ENCODE measurements at places on chromosomes 6 and 20.

- DNase-seq: no peak
These were observed 8.9 kb upstream of the LKAAEAR1 start for GRCh38 chr20:64093013-64093503.

DNA sequence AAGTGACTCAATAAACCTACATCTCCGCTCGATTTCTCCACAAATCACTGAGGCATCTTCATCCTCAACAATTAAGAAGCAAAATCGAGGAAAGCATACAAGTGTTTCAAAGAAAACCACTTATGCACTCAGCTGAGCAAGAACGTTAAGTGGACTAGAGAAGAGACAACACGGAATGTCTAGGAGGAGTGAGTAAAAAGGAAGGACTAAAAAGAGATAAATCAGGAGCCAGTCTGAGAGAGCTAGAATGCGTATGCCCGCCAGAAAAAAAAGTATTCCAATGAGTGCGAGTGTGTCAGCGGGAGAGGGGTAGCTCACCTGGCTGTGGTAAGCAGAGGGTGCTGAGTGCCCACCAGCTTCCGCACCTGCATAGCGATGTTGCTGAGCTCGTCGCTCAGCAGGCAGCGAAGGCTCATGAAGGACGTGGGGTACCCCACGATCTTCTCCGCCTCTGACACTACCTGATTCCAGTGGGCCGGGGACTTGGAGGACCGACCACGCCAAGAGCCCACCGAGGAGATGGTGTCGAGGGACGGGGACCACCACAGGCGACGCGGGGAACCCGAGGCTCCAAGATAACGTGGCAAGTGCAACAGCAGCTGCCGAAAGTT, 587 bp downstream of the PDSS2 start:
- DNase-seq: peak; percentile 4

GRCh38 chr6:152093711-152094110, 286.2 kb downstream of the ESR1 start:
- DNase-seq: no peak

DNA sequence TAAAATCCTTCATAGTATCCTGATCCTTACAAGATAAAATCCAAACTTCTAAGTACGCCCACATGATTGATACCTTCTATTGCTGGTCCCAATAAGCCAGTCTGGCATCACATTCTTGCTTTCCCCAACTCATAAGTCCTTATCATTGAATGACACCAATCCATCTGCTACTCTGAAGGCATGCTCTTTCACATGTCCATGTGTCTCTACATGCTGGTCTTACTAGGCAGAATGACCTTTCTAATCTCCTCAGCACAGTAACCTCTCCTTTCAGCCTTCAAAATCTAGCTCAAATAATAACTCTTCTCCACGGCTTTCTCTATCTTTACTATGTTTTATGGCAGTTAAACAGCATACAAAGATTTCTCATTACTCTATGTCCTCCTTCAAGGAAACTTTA, 71.1 kb downstream of the ASCC3 start:
- no peak for DNase-seq

DNA sequence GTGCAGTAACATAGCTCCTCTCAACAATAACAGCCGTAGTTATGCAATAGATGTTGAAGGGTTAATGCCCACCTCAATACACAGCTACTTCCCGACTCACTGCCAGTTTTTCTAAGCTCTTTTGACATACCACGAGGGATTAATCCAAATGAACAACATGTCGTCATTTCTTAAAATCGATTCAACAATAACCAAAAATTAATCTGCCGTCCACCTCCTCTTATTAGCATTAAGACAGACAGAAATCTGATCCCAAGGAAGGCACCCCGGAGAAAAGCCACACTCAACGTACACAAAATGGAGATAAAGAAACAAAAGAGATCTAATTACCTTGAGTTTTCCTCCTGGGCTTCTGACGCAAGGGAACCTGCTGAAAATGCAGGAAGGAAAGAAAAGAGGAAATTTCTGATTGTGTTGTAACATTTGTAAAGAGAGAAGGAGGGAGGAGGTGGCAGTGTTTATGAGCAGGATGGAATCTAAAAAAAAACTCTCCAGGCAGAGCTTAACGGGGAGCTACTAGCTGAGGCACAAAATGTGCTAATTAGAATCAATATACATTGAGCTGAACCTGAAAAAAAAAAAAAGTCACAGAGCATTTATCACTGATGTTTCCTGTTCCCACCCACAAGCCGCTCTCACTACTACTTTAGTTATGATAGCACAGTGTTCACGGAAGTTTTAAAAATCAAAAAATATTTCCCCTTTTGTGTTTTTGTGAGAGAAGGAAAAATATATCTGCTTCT, 109.3 kb downstream of the IPCEF1 start:
- DNase-seq: no peak

DNA sequence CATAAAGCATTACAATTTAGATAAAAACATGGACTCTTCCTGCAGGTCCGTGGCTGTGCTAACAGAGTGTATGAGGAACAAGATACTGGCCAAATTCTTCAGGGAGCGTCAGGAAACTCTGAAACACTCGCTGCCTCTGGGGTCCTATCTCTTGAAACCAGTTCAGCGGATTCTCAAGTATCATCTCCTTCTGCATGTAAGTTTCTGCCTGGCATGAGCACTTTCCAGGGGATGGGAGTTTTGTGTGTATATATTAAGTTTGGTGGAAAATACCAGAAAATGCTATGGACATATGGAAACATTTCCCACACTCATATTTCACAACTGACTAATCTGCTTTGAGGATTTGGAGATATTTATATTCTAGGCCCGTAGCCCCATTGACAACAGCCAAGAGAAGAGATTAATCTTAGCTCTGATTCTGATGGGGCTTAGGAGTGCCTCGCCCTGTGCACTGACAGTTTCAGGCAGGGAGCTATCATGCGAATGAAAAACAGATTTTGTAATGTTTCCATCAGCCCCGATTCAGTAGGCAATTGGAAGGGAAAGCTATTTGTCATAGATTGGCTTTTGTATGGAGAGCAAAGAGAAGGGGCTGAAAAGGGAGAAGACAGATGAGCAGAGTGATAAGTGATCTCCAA, 64.7 kb upstream of the MTHFD1L start:
- no peak for DNase-seq

GRCh38 chr6:131013495-131013894, 49.5 kb downstream of the EPB41L2 start:
- DNase-seq: no peak

DNA sequence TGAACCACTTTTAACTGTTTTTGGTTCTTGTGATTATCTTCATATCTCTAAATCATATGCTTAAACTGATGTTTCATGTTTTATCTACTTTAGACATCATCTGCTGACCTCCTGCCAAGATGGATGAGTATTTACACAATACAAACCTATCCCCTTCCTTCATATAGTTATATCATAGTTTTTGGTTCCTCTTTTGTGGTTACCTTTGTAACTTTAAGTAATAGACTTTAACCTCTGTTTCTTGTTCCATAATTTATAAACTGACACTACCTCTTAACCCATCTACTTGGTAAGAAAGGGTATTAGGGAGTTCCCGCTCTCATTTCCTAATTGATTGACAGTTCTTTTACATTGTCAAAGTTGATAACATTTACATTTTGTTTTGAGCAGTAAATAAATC, 11.9 kb downstream of the PCMT1 start:
- no peak for DNase-seq

DNA sequence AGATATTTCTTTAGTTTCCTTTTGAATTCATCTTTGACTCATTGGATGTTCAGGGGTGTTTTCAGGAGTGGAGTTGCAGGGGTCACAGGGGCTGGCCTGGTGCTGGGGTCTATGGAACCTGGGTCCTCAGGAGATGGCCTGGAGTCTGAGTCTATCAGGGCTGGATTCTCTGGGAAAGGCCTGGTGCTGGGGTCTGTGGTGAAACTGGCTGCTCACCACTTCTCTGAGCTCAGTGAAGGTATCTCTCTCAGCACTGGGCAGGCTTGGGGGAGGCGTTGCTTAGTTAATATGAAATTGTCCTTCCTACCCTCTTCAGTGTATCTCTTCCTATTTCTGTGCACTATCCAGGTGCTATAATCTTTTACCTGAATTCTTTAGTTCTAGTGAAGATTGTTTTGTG, 83.1 kb upstream of the SLC24A3 start:
- no peak for DNase-seq

DNA sequence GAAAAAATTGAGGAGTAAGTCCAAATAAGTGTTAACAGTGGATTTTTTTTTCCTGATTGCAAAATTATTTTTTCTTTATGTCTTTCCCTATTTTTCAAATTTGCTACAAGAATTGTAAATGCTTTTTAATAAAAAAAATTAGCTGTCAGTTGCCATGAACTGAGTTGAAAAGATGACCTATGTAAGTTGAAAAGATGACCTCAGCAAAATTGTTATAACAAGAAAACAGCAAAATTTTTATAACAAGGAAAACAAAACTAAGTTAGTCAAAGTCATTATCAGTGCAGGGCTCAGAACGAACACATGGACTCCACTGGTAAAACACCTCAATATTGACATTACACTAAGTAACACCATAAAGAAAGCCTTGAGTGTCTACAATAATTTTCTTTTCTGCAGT, 207.0 kb upstream of the HDDC2 start:
- no peak for DNase-seq

DNA sequence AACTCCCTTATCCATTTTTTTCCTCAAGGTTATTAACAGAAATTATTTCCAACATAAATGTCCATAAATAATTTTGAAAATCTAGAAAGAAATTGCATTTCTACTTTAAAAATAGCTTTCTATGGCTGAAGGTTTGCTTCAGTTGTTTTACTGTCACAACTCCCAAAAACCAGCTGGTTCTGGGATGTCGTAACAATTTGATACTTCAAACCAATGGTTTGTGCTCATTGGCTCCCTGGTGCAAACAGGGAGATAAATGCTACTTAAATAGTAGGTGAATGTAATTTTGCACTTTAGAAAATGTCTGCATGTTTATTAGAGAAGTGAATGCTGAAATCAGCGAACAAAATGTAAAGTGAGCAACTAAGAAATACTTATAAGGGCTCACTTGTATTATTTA, 31.1 kb downstream of the LAMA2 start:
- no peak for DNase-seq

GRCh38 chr20:22904905-22905304, 130.2 kb upstream of the SSTR4 start:
- no peak for DNase-seq

DNA sequence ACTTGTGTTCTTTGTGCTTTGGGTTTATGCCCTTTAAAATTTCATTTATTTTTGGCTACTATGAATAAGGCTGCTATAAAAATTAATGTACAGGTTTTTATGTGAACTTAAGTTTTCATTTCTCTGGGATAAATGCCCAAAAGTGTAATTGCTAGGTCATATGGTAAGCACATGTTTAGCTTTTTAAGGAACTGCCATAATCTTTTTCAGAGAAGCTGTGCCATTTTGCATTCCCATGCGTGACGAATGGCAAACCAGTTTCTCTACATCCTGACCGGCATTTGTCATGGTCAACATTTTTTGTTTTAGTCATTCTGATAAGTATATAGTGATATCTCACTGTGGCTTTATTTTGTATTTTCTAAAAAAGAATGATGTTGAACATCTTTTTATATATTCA, 236.0 kb upstream of the SGK1 start:
- DNase-seq: no peak

- DNase-seq: no peak
These were observed 159.0 kb upstream of the GMDS start for GRCh38 chr6:2404211-2404929.

DNA sequence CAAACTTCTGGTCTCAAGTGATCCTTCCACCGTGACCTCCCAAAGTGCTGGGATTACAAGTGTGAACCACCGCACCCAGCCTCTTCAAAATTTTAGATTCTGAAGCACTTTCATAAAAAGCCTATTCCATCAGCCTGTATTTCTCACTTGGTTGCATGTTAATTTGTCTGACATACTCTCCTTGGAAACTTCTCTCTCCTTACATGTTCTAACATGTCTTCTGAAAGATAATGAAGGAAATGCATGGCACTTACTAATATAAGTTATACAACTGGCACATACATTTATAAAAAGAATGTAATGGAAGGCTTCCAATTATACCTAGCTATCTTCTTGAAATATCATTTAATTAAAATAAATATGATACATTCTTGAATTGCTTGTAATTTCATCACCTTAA, 597.5 kb downstream of the TBC1D32 start:
- DNase-seq: no peak

DNA sequence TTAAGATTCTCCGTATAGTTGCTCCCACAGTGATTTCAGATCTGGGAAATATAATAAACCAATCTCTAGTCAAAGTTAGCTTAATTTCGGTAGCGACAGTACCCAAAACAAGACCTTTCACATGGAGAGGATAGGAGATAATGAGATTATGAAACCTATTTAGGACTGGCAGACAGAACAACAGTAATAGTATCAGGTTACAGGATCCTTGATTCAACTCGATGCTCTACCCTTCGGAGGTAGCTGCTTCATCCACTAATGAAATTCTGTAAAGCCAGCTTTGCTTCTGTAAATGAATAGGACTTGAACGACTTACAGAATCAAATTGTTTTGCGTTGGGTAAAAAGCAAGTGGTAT, 534 bp upstream of the AKIRIN2 start:
- no peak for DNase-seq

GRCh38 chr20:24672181-24672880, 202.9 kb downstream of the SYNDIG1 start:
- DNase-seq: no peak

DNA sequence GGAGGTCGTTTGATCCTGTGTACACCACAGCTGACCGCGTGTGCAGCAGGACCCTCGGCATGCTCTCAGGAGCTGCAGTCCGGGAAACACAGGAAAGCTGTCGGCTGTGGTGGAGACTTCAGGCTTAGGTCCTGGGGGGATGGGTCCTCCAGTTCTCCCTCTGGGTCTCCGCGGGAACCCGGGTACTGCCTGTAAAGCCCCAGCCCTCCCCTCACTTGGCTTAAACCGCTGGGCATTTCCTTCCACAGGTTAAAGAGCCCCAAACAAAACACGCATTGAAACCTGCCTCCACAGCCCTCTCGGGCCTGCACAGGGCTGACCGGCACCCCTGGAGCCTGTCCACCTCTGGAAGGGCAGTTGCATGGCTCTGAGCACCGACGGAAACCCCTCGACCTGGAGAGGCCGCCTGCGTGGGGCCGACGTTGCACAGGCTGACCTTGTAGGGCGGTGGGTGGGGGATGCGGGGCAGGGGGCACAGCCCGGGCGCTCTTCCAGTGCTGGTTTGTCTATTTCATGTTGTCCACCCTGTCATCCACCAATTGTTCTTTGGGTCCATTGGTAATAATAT, 59.1 kb downstream of the DACT2 start:
- no peak for DNase-seq

- no peak for DNase-seq
These were observed 29.7 kb upstream of the AFDN start for GRCh38 chr6:167797011-167797471.

- DNase-seq: no peak
These were observed 241.5 kb downstream of the SLC35F1 start for GRCh38 chr6:118148561-118148960.

DNA sequence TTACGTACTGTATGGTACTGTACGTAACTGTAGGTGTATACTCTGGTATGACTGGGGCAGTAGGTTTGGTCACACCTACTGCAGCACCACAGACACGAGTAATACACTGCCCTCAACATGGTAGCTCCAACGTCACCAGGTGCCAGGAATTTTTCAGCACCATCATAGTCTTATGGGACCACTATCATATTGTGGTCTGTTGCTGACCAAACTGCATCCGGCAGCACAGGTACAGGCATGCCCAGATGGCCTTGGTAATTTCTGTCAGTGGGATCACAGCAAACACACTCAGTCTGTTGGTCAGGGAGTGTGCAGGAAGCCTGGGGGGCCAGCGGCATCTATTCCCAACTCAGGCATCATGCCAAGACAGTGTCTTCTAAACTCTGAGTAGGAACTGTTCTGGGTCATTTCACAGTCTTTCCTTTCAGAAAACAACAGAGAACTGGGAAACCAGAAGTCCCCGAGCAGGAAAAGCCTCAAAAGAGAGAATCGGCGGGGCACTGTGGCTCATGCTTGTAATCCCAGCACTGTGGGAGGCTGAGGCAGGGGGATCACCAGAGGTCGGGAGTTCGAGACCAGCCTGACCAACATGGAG, 5.8 kb downstream of the YTHDF1 start:
- DNase-seq: no peak
